Calu3 (cell line): ENCODE measurements at places on chromosomes 6 and 20. TPM values are rescaled to one million over a fixed set of nuclear protein-coding genes. Genes with fewer than 3 reads are reported as not detected.

Gene GSS
- total RNA-seq: 110 and 116 TPM in 2 replicates

Gene DNAH8
- total RNA-seq: 0.05 TPM in 1 of 2 replicates, not detected in the other

Gene ANKRD60
- total RNA-seq: not detected in 2 replicates

Gene SALL4
- 7.6 and 9.5 TPM in 2 replicates for total RNA-seq

Gene FKBP1C
- 0.35 and 0.86 TPM in 2 replicates for total RNA-seq

DNA sequence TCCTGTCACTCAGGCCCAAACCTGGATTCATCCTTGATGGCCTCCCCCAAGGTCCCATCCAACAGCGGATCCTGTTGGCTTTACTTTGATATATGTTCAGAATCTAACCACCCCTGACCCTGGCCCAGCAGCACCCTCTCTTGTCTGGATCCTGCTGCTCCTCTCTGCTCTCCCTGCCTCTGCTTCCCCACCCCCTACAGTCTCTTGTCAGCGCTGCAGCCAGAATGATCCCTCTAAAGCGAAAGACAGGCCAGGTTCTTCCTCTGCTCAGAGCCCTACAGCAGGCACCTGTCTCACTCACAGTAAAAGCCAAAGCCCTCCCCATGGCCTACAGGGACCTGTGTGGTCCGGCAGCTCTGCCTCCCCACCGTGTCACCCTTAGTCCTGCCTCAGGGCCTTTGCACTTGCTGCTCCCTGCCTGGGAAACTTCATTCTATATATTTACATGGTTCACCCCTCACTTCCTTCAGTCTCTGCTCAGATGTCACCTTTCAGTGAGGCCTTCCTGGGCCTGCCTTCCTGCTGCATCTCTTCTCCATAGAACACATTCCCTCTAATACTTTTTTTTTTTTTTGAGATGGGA lies 37.4 kb upstream of the KCNB1 start:
- no peaks in the 10 kb centered on the region for H3K36me3 ChIP-seq
- no peak overlapping the region for H3K27ac ChIP-seq
- H3K4me1 ChIP-seq: no peaks in the 10 kb centered on the region
- no peak overlapping the region for H3K4me3 ChIP-seq
- peaks cover 71% of the 10 kb centered on the region for H3K27me3 ChIP-seq

GRCh38 chr6:124254941-124255685 lies 451.4 kb downstream of the NKAIN2 start:
- H3K27ac ChIP-seq: no peak overlapping the region
- H3K27me3 ChIP-seq: no peaks in the 10 kb centered on the region
- H3K4me1 ChIP-seq: no peaks in the 10 kb centered on the region
- H3K4me3 ChIP-seq: no peak overlapping the region
- no peaks in the 10 kb centered on the region for H3K36me3 ChIP-seq
- DNase-seq: no peak

GRCh38 chr20:54223751-54224150 lies 15.9 kb downstream of the PFDN4 start:
- H3K36me3 ChIP-seq: peaks cover 23% of the 10 kb centered on the region
- H3K4me3 ChIP-seq: no peak overlapping the region
- no peak for DNase-seq
- H3K4me1 ChIP-seq: no peaks in the 10 kb centered on the region
- no peaks in the 10 kb centered on the region for H3K27me3 ChIP-seq

DNA sequence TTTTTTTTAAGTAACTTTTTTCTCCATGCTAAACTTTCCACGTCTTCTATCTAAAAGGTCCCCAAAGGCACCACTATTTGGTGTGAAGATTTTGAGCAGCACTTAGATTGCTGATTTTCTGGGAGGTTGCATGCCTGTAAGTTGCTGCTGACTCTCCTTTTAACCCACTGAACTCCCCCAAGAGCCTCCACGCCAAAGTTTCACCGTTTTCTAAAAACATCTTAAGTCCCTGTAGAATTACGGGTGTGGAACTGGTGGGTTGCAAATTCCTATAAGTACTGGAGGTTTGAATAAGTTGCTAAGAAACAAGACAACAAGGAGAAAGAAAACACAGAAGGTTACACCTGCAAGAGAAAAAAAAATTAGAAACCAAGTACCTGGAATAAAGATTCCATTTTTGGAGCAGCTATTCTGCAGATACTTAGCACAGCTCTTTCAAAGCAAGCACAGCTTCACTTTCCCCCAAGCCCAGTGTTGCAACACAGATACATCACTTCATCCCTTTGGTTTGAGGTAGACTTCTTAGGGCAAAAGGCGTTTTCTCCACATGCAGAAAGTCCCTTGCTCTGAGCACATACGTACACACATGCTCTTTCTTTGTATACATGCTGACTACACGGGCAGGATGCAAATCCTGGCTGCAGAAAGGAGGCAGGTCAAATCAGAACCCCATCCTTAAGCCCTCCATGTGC lies 5.0 kb downstream of the JAG1 start:
- no peaks in the 10 kb centered on the region for H3K27me3 ChIP-seq
- no peak for DNase-seq
- H3K4me1 ChIP-seq: peaks cover 27% of the 10 kb centered on the region

DNA sequence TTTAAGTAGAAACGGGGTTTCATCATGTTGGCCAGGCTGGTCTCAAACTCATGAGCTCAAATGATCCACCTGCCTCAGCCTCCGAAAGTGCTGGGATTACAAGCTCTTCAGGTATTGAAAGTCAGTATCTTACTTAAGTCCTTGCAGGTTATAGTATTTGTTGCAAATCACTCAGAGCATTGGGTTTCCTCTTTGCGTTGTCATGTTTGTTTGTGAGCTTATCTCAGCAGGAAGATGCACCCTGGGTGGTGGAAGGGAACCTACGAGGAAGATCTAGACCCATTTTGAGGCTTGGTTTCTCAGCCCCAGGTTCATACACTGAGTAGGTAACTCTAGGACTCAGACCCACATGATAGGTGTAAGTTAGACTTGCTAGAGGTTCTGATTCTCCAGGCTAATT lies 18.6 kb downstream of the MYH7B start:
- DNase-seq: no peak

GRCh38 chr6:9761220-9761619 lies 653.7 kb downstream of the TFAP2A start:
- no peak overlapping the region for H3K27ac ChIP-seq
- no peaks in the 10 kb centered on the region for H3K36me3 ChIP-seq

DNA sequence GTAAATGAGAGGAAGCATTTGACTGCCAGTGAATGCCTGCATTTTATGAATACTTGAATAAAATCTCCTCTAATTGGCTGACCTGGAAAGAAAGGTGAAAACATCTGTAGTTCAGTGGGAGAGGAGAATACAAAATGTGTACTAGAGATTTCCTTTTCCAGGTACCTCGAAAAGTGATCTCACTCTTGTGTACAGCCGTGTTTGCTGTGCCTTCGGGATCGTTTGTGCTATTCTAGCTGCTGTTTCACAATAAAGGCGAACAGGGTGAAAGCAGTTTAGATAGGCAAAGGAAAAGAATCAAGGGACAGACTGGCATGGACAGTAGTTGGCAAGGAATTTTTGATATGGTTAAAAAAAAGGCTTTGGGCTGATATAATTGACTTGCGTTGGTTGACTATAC lies 112.3 kb downstream of the ARID1B start:
- H3K27me3 ChIP-seq: no peaks in the 10 kb centered on the region
- DNase-seq: no peak
- H3K4me1 ChIP-seq: peaks cover 28% of the 10 kb centered on the region
- no peak overlapping the region for H3K4me3 ChIP-seq
- peaks cover 7% of the 10 kb centered on the region for H3K36me3 ChIP-seq

- H3K4me1 ChIP-seq: peaks cover 32% of the 10 kb centered on the region
- DNase-seq: no peak
- no peaks in the 10 kb centered on the region for H3K27me3 ChIP-seq
- H3K4me3 ChIP-seq: no peak overlapping the region
- no peaks in the 10 kb centered on the region for H3K36me3 ChIP-seq
These were observed 63.3 kb downstream of the ZFAND3 start for GRCh38 chr6:37882724-37883413.

DNA sequence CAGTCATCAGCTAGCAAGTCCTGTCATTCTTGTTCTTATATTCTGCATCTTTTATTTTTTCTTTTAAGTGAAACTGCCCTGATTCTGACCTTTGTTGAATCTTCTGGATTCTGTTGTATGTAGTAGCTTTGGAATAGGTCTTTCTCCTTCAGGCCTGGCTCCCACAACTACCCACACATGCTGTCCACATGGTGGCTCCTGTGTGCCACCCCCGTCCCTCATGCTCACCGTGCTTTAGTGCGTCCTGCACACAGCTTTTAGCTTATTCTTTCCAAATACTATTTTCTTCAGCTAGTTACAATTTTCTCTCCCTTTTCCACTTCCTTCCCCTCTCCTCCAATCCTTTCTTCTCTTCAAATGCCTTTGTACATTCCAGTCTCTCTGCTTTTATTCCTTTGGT lies 61.8 kb downstream of the CTNNBL1 start:
- H3K4me3 ChIP-seq: no peak overlapping the region
- no peak for DNase-seq
- H3K27ac ChIP-seq: no peak overlapping the region
- H3K36me3 ChIP-seq: peaks cover 4% of the 10 kb centered on the region

DNA sequence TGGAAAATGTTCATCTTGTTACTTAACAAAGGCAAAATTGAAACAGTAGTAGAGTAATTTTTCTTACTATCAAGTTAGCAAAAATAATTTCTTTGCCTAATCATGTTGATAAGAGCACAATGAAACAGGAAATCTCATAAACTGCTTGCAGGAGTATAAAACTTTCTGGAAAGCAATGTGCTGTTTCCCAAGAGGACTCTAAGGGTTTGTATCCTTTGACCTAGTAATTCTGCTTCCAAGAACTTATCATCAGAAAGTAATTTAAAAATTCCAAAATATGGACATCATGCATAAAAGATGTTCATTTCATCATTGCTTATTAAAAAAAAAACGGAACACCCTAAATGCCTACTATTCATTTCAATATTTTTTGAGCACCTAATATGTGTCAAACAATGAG lies 46.1 kb upstream of the TNFAIP3 start:
- H3K4me3 ChIP-seq: no peak overlapping the region
- no peaks in the 10 kb centered on the region for H3K27me3 ChIP-seq
- H3K27ac ChIP-seq: no peak overlapping the region
- peaks cover 9% of the 10 kb centered on the region for H3K4me1 ChIP-seq
- no peaks in the 10 kb centered on the region for H3K36me3 ChIP-seq

- no peaks in the 10 kb centered on the region for H3K27me3 ChIP-seq
- H3K4me3 ChIP-seq: no peak within 1 kb of the TSS
- H3K4me1 ChIP-seq: no peaks in the 10 kb centered on the region
- H3K36me3 ChIP-seq: no peaks in the 10 kb centered on the region
These were observed at the start of gene MOG for GRCh38 chr6:29656798-29657197. TSS of gene MOG (plus strand) at chr6:29657092. CDS start at chr6:29657210, 118 bp downstream.

DNA sequence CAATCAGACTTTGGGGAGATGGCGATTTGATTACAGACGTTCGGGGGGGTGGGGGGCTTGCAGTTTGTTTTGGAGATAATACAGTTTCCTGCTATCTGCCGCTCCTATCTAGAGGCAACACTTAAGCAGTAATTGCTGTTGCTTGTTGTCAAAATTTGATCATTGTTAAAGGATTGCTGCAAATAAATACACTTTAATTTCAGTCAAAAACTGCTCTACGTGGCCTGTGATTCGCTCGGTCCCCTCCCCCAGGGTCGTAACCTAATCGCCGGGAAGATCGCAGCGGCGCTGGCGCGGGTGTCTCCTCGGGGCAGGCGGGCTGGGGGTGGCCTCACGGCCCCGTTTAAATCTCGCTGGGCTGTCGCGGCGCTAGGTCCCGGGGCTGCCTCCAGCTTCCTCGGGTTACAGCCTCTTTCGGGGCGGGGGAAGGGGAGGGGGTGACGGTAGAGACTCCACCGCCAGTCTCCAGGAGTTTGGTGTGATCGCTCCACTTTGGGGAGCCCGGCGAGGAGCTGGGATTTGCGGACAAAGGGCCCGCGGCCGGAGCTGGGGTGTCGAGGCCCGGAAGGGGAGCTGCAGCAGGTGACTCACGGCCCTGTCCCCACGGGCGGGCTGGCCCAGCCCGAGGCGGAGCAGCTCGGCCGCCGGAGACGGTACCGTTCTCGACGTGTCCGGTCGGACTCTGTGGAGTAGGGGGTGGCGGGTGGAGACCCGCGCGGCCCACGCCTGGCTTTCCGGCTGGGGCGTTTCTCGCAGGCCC lies 4.2 kb downstream of the FOXC1 start:
- peak overlapping the region; percentile 80 for H3K4me3 ChIP-seq
- DNase-seq: peak; percentile 46
- H3K27me3 ChIP-seq: peaks cover 3% of the 10 kb centered on the region
- H3K36me3 ChIP-seq: peaks cover 56% of the 10 kb centered on the region
- peaks cover under 1% of the 10 kb centered on the region for H3K4me1 ChIP-seq
- H3K27ac ChIP-seq: peak overlapping the region; percentile 81

GRCh38 chr20:20143165-20143564 lies 90.8 kb downstream of the CFAP61 start:
- H3K27ac ChIP-seq: no peak overlapping the region
- H3K27me3 ChIP-seq: no peaks in the 10 kb centered on the region
- no peak for DNase-seq
- no peaks in the 10 kb centered on the region for H3K4me1 ChIP-seq
- no peak overlapping the region for H3K4me3 ChIP-seq
